ENCODE measurements at places on chromosomes 11 and 22.

DNA sequence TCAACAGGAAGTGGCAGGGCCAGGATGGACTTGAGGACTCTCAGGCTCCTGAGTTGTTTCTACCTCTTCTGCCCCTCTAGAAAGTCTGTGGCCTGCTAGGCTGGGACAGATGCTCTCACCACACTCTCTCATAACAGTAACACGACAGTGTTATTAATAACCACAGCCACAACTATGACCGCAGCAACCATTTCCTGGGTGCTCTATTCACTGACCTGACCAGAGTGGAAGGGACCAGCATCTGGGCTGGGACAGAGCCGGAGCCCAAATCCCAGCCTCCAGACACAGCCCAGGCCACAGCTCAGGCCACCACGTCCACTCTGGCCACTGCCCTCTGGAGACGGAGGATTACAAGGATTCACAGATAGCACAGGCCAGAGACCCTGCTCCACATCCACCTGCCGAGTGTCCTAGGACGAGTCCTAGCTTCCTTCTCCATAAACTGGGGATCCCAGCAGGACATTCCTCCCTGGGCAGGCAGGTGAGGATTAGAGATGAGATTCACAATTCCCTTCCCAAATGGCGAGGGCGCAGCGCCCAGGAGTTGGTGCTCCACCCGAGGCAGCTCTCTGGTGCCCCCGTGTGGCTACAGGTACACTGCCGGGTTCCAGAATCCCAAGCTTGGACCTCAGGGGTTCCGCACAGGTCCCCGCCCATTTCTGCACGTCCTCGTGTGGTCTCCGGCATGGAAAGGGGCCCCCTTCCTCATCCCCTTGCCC lies 7.1 kb downstream of the PNPLA5 start:
- no peak for DNase-seq

DNA sequence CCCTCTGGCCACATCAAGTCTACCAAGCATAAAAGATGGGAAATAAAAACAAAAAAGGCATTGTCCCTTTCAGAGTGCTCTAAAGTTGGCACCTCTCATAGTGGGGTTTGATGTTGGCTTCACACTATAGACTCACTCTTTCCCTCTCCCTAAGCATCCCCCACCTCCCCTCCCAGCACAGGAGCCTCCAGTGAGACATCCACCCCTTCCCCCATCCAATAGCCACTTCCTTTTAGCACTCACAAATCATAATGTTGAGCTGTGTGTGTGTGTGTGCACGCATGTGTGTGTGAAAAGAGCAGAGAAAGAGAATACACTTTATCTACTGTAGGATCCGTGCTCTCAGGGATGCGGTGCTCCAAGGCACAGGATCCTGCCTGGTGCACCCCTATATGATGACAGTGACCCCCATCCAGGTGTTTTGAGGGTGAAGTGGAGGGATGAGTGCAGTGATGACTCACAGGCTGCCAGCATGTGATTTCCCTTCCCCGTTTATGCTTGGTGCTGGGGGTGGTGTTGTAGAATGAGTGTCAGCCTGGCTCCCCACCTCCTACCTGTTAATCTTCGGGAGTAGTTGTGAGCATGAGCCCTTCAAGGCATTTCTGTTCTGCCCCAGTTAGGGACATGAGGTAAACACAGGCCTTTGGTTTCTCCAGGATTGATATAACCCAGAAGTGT lies 235.2 kb upstream of the B3GAT1 start:
- DNase-seq = no peak

GRCh38 chr11:19499026-19499669 lies 213.5 kb upstream of the NAV2 start:
- DNase-seq = no peak

- DNase-seq = no peak
Measured at GRCh38 chr11:123062892-123063825, 1.2 kb upstream of the HSPA8 start.

GRCh38 chr11:27409742-27410141 lies 46.7 kb upstream of the CCDC34 start:
- no peak for DNase-seq

GRCh38 chr11:12693479-12694182 lies 19.4 kb downstream of the TEAD1 start:
- no peak for DNase-seq

- DNase-seq = peak; percentile 6
Measured at GRCh38 chr11:68584097-68584496, 100.2 kb upstream of the GAL start.

DNA sequence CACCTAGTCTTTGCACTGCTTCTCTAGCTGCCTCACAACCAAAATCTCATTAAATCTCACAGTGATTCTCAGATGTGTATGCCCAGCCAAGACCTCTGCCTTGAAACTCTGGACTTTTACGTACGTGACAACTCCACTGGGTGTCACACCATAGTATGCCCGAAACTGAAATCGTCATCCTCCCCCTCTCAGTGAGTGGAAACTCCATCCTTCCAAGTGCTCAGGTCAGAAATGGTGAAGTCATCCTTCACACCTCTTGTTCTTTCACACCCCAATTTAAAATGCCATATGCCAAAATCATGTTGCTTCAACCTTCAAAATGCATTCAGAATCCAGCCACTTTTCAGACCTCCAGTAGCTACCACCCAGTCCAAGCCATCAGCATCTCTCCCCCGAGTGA lies 42.5 kb downstream of the SFI1 start:
- no peak for DNase-seq

- no peak for DNase-seq
Measured at GRCh38 chr22:35318346-35319215, 18.9 kb downstream of the TOM1 start.

GRCh38 chr11:74403607-74404321 lies 5.5 kb upstream of the PGM2L1 start:
- no peak for DNase-seq

DNA sequence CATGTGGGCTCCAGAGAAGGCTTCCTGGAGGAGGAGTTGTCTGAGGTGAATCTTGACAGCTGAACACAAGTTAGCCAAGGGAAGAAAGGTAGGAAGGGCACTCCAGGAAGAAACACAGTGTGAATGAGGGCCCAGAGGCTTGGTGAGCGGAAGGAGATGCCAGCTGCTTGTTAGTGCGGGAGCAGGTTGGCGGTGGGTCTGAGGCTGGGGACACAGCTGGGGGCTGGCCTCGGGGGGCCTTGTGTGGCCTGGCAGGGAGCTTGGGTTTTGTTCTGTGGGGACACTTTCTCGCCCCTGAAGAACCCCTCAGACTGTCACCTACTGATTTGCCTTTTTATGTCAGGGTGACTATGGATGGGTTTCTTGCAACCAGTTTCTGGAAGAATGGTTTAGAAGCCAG lies 160.0 kb downstream of the ST3GAL4 start:
- no peak for DNase-seq

DNA sequence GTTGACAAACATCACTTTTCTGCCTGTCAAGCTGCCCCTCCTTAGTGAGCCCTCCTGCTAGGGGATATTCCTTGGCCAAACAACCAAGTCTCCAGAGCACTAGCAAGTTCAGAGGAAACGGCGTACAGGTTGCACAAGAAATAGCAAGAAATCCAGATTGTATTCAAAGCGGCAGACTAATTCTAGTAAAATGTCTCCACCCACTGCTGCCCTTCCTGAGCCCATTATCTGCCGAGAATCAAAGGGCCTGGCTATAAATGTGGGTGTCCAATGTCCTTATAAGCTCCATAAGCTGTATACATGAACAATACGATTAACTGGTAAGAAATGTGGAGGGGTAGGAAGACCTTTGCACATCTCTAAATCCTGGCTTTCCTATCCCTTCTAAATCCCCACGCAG lies 44.0 kb upstream of the AKIP1 start:
- no peak for DNase-seq

DNA sequence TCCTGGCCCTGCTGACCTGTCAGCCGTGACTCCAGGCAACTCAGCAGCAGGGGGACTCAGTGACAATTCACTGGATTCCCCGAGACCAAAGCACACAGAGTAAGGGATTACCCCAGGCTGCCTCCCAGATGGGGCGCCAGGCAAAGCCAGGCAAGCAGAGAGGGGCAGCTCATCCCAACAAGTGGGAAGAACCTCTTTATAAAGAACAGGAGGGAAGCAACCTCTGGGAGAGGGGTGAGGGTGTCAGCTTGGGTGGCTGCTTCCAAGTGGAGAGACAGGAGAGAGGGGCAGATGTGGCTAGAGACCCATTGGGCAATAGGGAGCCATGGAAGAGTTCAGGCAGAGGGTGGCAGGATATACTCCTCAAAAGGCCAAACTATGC lies 1.2 kb downstream of the SLC22A12 start:
- DNase-seq = no peak

DNA sequence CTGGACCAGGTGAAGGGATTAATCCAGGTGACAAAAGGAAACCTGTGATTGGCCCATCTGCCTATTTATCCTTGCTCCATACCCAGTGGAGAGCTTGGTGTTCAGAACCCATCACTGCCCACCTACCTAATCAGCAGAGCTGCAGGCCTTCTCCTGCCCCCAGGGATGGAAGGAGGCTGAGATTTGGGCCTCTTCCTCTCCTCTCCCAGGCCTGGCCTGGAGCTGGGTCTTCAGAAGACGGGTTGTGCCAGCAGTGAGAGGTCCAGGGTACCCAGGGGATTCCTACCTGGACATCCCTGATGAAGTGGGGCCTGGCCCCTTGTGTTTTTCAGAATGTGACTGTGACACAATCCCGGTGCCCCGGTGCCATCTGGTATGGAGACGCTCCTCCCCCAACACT lies 80.3 kb upstream of the MYOD1 start:
- DNase-seq = no peak

DNA sequence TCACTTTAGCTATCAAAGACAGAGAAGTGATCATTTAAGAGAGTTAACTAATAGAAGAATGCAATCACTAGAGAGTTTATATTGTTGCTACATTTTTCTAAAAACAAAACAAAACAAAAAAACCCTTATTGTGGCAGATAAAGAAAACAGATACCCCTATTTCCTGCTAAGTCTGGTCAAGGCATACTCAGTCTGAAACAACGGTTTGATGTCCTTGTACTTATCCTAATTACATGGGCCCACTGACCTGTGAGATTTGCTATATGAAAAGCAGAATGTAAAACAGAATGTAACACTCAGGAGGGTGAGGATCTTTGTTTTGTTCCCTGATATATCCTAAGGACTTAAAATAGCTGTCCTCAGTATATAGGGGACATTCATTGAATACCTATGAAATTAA lies 24.6 kb downstream of the MAML2 start:
- no peak for DNase-seq

GRCh38 chr11:58676563-58677135 lies 54.2 kb downstream of the CNTF start:
- no peak for DNase-seq

DNA sequence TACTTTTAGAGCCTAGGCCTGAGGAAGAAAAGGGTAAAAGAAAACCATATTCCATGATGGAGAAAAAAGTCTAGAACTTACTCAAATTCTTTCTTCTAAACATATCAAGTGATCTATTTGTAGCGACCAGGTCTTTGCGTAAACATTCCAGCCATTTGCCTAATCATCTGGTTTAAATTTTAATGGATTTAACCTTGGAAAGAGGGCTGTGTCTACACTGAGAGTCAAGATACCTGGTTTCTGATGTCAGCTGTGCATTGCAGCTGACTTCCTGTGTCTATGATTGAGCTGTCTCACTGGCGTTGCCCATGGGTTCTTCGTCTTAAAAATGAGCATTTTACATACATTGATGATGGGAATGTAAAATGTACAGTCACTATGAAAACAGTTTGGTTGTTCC lies 10.0 kb upstream of the TMEM123 start:
- DNase-seq = no peak

All from stimulated activated CD8-positive, alpha-beta memory T cell treated with anti-CD3 and anti-CD28 coated beads, Interleukin-4, amount 100 ng/mL, for 1 hour (primary cell).